ENCODE measurements at places on chromosomes 6 and 20.

- DNase-seq = peak; percentile 43
Observed at GRCh38 chr20:8073024-8073832, 53.7 kb upstream of the TMX4 start.

- no peak for DNase-seq
Observed at GRCh38 chr20:16312998-16313397, 260.2 kb downstream of the KIF16B start.

DNA sequence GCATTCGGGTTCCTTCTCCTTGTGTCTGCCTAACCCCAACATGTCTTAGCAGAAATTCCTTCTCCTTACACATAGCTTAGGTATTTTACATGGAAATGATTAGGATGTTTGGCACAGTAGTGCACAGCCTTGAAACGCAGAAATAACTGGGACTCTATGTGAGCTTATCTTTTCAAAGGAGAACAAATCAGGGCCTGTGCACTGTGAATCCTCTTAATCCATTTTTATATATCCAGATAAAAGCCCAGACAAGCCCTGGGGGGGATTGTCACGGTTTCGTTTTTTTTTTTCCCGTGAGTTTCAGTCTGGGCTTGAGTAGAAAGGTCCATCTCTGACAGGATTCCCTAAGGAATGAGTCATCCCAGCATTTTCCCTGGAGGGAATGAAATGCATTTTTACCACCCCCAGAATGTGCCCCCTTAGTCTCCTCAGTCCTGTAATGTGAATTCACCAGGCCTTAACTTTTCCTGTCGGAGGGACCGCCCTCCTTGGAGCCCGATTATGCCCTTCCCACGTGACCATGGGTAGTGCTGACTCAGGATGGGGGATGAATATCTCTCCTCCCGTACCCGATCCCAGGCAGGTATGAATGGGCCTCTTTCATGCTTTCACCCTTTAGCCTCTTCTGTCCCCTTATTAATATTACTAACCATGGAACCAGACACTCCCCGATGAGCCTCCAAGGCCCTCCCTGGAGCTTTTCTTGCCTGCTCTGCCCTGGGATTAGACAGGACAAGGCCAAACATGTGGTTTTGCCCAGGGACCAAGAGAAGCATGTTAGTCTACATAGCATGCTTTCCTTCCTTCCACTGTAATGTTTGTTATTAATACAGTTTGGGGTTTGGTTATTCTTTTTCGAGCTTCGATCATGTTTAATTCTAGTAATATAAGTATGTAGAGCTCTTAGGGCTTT is 23.9 kb upstream of the NAA20 start:
- DNase-seq = no peak

DNA sequence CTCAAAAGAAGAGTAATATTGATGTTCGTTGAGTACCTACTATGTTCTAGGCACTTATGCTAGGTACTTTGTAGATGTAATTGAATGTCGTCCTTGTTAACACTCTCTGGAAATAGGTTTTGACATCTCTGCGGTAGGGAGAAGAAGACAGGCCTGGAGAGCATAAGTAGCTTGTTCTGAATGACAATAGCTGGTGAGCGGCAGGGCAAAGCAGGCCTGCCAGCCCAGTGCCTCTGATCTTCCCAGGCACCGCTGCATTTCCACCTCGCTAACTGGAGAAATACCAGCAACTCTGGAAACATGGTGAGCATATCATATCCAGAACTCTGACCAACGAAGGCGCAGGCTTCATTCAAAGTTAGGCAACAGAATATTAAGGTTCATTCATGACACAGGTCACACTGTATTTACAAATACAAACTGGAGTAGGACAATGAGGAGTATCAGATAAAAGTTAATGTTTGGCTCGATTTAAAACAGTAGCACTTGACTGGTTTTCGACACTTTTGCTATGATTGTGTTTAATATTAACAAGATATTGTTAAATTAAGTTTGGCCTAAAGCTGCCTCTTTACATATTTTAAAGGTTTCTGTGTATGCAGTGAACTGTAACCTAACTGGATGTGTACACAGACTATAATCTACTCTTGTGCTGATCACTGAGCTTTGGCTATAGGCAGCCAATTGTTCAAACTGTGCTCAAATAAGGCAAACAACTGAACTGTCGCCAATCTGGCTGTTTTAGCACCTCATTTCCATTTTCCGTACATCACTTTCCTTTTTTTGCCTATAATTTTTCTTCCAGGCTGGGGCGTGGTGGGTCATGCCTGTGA is 54.1 kb downstream of the PPP1R3G start:
- no peak for DNase-seq

DNA sequence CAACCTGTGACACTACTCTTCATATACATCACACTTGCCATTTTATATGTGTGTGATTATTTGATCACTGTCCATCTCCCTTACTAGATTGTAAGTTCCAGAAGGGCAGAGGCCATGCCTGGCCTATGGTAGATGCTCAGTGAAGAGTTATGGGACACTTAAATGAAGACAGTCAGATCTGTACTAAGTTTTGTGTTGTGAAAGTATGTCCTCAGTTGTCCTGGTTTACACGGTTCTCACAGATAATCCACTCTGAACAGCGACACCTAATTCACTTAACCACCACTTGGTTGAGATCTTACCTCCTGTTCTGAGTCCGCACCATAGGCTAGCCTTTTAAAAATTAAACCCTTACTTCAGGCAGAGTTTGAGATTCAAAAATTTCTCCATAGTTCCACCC is 434.1 kb upstream of the SOX4 start:
- DNase-seq = no peak

DNA sequence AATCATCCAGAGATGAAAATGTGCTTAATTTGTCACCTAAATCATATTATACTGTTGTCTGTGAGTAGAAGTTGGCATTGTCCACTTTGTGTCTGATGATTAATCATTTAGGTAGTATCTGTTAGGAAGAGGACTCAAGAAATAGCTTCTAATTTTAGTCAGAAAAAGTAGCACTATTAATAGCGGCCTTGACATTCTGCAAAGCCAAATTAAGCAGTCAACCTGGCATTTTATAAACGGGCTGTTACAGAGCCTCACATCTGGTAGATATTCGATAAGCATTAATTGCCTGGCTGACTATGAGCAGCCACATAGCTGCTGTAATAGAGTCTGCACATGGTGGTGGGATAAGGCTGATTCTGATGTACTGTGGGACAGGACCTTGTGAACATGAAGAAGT is 99.5 kb downstream of the KLHL32 start:
- DNase-seq = no peak

GRCh38 chr6:69647726-69648125 is 149.1 kb downstream of the LMBRD1 start:
- DNase-seq = no peak

- DNase-seq = no peak
Observed at GRCh38 chr6:22582417-22583205, 13.2 kb downstream of the HDGFL1 start.

GRCh38 chr6:127464161-127464880 is 5.1 kb upstream of the KIAA0408 start:
- no peak for DNase-seq

GRCh38 chr20:41361757-41362747 is 4.6 kb downstream of the EMILIN3 start:
- DNase-seq = no peak

- no peak for DNase-seq
Observed at GRCh38 chr20:38117205-38117604, 47.9 kb downstream of the TGM2 start.

DNA sequence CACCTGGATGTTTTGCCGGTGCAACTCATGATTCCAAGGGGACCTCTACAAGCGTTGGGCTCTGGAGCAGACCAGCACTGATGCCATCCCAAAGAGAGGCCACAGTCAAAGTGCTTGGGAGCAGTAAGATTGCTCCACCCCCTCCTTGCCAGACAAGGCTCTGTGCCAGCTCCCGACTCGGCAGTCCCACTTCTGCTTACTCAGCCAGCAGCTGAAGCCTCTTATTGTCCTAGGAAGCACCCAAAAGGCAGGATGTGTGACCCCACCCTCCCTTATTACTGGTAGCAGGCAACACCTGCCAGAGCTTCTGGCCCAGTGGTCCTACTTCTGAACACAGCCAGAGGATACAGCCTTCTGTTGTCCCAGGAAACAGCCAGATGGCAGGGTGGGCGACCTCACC is 614.2 kb downstream of the TENT5A start:
- no peak for DNase-seq

DNA sequence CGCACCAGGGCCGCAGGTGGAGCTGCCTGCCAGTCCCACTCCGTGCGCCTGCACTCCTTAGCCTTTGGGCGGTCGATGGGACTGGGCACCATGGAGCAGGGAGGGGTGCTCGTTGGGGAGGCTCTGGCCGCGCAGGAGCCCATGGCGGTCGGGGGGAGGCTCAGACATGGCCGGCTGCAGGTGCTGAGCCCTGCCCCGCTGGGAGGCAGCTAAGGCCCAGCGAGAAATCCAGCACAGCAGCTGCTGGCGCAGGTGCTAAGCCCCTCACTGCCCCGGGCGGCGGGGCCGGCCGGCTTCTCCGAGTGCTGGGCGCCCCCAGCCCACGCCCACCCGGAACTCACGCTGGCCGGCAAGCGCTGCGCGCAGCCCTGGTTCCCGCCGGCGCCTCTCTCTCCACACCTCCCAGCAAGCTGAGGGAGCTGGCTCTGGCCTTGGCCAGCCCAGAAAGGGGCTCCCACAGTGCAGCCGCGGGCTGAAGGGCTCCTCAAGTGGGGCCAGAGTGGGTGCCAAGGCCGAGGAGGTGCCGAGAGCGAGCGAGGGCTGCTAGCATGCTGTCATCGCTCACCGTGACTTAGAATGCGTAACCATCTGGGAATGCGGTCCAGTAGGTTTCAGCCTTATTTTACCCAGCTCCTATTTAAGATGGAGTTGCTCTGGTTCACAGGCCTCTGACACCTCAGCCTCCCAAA is 77.3 kb downstream of the C6orf52 start:
- no peak for DNase-seq

DNA sequence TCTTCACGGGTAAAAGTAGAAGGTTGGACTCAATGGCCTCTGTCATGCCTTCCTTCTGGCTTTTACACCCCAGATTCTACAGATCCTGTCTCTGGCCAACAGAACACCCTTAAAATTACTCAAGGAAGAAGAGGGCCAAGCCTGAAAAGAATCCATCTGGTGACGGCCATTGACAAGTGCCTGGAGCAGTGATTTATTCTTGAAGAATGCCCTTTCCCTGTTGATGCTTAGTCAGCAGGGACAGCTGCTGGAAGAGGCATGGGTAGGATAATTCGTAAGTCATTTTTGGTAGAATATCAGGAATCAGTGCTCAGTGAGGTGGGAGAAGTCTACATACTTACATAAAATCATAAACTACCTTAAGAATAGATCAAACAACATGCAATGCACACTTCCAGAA is 397.9 kb downstream of the SAMD5 start:
- DNase-seq = no peak

DNA sequence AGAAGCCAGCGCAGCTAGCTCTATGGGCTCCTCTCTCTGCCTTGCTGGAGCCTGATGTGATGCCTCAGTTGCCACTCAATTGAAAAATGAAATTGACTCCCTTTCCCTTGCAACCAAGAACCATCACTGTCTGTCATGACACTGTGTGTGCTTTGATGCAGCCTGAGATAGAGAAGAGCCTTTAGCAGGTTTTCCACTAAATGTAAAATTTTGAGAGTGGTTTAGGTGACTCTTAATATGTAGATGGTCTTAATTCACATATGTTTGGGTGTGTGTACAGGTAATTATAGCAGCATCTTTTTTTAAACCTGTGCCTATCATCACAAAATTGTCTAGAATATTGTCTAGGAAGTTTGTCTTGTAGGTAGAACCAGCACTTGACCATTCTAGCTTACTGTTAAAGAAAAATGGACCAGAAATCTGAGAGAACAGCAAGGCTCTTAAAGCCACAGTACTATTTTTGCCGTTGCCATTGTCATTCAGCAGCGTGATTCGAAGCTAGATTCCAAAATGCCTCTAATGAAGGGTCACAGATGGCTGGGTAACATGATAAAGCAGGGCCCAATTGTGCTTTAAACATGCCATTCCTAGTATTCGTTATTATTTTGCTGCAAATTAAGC is 1.3 kb downstream of the ARFGEF3 start:
- DNase-seq = no peak

GRCh38 chr6:93644611-93645010 is 225.3 kb upstream of the EPHA7 start:
- DNase-seq = no peak

- peak; percentile 84 for DNase-seq
Observed at GRCh38 chr6:127266892-127267645, 405 bp downstream of the RNF146 start.

Measured in suppressor macrophage (primary cell).